Left ventricle myocardium superior (tissue), 1 donor: ENCODE measurements at places on chromosomes 3 and 15.
A peak's percentile ranks its signal among the peaks of the same experiment; 100 is the strongest.

GRCh38 chr15:42199126-42199525 lies 9.0 kb downstream of the VPS39 start:
- DNase-seq: no peak

DNA sequence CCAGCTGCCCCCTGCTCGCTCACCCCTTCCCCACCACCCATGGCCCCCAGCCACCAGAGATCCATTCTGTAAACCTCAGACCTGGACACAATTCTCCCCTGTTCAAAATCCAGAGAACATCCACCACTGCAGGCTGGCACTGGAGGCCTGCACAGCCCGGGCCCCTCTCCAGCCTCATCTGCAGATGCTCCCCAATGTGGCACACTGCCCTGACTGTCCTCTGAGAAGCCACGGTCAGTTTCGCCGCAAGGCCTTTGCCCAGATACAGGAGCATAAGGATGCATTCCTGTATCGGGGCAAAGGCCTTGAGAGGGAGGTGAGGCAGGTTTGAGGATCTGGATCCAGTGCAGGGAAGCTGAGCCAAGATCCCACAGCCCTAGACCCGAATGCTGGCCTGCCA lies 175.4 kb upstream of the LINGO1 start:
- DNase-seq: no peak

DNA sequence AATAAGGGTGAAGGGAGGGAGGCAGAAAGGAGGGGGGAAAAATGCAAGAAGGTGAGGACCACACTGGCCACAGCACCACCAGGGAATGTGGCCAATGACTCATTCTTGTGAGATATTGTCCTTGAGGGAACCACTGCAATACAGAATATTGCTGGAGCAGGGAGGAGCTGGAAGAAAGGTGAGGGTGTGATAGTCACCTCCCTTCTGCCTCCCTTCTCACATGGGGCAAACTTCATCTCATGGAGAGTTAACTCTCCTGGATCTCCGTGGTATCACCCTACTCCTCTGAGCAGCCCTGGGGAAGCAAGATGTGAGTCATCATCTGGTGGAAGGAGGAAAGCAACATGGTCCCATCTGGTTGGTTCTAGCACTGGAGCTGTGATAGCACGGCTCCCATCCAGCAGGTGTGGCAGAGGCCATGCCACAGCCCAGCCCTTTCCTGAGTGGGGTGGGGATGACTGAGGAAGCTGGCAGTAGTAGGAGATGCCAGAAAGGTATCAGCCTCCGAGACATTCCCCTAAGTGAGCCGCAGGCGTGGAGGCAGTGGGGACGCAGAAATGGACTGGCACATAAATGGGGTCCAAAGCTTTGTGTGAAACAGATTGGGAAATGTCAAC lies 115.9 kb upstream of the LPP start:
- no peak for DNase-seq

DNA sequence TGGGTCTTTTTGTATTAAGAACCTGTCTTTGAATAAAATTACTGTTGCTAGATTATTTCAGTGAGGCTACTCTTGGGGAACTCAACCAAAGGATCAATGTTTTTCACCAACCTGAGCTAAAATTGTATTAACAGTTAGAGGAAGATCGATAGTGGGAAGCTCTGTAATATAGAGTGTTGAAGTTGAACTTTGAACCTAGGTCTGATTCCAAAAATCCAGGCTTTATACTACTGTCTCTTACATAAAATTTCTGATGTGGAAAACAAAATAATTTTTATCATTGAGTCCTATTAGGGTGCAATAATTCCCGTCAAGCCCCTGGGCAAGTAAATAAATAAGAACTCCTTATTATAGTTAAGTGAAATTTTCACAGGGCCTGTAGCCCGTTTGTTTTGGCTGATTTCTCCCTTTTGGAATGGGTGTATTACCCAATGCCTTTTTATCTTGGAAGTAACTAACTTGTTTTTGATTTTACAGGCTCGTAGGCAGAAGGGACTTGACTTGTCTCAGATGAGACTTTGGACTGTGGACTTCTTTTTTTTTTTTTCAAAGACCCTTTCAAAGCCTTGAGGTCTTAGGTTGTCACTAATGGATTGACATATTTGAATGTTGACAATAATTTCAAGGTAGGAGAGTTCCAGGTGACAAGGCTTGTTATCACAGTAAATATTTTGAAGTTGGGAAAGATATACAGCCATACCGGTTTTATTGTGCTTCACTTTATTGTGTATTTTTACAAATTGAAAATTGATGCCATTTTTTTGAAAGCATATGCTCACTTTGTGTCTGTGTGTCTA lies 276.1 kb downstream of the NFKBIZ start:
- no peak for DNase-seq

- DNase-seq: no peak
Observed at GRCh38 chr3:146189519-146190173, 28.7 kb upstream of the PLOD2 start.

- DNase-seq: peak; percentile 81
Observed at GRCh38 chr15:78709263-78709882, 68.4 kb upstream of the CHRNB4 start.

DNA sequence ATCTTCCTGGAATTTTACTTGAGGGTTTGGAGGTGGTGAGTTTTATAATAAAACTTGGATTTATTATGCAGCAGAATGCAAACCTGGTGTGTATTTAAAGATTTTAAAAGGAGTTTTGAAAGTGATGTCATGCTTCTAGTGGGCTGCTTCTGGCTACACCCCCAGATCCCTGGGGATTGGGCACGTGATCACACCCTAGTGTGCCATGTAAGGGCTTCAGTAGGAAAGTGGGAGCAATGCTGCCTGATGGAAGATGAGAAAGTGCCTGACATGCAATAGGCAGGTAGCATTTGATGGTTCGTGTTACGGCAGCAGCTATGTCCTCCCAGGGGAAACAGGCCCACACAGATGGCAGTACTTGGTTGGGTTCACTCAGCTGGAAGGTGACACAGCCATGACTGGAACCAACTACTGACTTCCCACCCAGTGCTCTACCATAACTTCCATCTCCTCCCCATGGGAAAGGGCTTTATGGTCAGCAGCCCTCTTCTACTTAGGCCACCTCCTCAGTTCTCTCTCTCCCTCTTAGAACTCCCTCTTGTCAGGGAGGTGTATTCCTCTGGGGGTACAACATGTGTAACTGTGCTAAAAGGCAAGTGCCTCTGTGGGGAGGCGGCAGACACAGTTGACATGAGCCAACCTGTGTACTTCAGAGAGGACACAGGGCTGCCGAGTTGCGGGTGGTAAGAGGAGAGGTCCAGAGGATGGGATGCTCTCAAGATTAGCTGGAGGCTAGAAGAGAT lies 5.6 kb downstream of the ITPKA start:
- no peak for DNase-seq

DNA sequence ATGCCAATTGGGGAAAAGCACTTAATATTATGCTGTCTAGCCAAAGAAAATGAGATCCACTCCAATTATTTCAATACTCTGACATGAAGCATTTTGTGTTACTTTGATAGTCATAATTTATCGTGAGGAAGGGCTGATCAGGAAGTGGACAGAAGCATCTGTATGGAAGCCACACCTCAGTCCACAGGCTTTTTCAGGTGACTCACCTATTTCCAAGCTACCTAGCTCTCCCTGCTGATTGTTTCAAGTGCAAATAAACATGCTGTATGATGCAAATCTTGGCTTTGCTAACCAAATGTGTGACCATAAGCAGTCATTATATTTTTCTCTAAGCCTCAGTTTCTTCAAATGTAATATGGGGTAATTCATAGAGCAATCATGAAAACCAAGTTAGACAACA lies 30.8 kb upstream of the CPB1 start:
- no peak for DNase-seq

GRCh38 chr3:188323067-188323842 lies 169.3 kb downstream of the LPP start:
- no peak for DNase-seq

GRCh38 chr3:162492446-162493081 lies 996.0 kb downstream of the OTOL1 start:
- no peak for DNase-seq

DNA sequence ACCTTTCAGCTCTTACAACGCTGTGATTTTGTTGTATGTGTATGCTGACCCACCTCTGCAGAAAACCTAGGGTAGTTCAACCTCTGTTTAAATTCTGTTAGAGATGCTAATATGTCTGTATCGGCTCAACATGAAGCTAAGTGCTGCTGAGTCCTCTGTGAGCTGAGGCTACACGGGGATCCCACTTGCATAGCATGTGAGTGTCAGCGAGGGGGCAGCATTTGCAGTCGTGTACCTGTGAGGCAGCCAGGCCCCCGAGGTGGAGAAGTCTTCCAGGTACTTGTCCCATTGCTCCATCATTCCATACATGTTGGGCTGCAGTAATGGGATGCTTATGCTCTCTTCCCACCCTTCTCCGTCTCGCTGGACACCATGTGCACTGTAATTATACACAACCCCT lies 3.7 kb downstream of the MKRN2OS start:
- DNase-seq: no peak

DNA sequence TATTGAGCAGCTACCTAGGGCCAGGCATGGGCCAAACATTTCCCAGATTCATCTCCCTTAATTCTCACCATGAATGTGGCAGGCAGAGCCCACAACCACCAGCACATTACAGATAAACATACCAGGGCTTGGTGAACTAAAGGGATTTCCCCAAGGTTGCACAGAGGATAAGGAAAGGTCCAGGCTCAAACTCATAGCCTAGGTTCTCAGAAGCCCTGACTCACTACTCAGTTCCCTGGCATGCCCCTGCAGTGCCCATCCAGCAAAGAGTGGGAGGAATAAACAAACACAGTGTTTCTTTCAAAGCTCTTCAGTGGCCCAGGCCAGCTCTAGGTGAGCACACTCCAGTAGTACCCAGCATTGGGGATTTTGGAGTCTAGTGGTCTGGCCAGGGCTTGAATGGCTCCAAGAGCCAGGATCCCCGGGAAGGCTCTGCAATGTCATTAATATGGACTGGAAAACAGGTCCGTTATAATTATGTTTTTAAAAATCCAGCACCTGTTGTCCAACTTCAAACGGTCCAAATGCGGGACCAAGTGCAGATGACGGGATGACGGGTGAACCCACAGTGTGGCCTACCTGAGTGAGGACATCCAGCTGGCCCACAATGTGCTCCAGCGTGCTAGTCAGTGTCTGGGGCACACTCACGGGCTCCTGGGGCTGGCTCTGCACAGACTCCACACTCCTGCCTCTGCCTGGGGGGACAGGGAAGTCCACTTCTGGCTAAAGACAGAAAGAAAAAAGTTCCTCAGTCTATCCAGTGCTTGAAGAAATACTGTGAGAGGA lies 39.8 kb upstream of the DUSP7 start:
- no peak for DNase-seq

- no peak for DNase-seq
Observed at GRCh38 chr15:101723171-101723873, 951 bp downstream of the TARS3 start.

DNA sequence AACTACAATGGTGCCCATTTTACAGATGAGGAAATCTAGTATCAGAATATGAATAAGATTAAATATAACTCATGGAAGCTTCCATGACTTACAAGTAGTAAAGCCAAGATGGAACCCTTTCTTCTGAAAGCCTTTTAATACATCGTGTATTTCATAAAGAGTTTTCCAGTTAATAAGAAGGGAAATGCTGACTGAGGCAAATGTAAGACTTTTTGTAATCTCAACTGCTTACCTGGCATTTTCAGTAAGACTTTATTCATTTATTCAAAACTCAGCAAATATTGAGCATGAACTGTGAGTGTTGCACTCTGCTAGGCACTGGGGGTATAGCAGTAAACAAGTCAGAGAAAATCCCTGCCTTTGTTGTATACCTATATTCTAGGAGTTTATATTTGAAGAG lies 256.4 kb upstream of the THRB start:
- DNase-seq: no peak

DNA sequence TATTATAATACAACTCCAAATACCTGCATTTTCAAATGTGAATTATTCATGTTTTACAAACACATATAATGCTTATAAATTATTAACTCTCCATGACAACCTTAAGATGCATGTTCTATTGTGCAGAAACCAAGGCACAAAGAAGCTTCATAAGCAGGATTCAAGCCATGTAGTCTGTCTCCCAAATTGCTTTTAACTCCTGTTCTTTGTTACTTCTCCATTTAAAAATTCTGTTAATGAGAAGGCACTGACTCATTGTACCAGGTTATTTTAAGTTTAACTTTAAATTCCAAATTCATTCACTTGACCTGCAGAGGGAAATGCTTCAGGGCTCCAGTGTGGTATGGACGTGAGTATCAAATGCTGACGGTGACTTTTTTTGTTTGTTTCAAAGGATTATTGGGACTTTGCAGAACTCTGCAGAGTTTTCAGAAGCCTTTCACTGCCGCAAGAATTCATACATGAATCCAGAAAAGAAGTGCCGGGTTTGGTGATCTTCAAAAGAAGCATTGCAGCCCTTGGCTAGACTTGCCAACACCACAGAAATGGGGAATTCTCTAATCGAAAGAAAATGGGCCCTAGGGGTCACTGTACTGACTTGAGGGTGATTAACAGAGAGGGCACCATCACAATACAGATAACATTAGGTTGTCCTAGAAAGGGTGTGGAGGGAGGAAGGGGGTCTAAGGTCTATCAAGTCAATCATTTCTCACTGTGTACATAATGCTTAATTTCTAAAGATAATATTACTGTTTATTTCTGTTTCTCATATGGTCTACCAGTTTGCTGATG lies 100.0 kb downstream of the MME start:
- no peak for DNase-seq

DNA sequence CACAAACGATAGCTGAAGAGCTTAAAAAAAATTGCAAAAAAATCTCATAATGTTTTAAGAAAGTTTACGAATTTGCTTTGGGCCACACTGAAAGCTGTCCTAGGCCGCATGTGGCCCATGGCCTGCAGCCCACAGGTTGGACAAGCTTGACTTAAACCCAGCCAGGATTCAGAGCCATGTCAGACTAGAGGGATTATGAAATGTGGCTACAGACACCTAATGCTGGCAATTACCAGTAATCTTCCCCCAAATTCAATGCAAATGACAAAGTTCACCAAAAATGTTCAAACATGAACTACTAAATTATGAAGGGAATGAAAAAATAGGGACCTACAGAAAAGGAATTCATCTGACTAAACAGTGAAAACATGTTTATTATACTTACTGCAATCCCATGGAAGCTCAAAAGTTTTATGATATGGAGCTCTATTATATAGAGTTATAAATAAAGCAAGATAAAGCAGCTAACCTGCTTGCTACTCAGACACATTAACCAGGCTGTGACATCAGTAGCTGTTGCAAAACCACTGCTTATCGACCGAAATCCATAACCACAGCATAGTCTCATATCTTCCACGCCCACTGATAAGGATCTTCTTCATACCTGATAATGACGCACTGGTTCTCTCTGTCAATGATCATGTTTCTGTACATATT lies 49.2 kb downstream of the LDHAL6B start:
- no peak for DNase-seq
